ENCODE measurements at places on chromosomes 16 and 17.

- no peak for DNase-seq
These were observed 55.2 kb downstream of the RAI1 start for GRCh38 chr17:17736205-17737183.

- no peak for DNase-seq
These were observed 77.2 kb upstream of the IRX3 start for GRCh38 chr16:54363766-54364165.

DNA sequence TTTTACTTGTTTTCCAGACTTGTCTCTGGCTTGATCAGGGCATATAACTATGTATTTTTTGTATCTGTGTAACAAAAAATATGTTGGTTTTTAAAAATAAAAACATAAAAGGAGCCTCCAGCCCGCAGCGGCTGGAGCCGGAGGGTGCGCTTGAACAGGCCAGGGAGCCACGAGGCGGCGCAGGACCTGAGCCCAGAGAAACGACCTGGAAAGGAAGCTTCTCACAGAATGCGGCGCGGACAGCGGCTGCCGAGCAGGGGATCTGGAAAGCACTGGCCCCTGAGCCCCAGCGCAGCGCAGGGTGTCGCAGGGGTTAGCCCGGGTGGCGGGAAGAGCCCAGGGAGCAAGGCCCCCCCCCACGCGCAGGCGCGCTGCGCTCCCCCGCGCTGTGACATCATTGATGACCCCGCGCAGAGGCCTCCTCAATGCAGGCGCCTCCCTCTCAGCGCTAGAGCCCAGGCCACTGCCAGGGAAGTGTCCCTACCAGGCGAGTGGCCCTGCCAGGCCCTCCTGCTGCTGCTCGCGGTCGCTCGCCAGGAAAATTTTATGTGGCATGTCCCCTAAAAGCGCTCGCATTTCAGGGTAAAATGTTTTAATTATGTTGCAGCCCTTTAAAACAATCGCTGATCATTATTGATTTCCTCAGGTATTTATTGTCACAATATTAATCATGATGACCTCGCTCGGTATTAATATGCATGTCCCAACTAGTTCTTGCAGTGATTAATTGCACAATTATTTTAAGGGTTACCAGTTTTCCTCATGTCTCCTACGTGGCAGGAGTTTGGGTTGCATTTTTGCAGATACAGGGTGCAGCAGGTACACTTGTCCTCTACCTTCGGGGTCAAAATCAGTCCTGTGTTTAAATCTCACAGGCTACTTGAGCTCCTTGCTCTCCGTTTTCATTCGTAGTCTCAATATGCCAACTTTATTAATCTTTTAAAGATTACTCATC lies 134.2 kb downstream of the USP22 start:
- DNase-seq: no peak

DNA sequence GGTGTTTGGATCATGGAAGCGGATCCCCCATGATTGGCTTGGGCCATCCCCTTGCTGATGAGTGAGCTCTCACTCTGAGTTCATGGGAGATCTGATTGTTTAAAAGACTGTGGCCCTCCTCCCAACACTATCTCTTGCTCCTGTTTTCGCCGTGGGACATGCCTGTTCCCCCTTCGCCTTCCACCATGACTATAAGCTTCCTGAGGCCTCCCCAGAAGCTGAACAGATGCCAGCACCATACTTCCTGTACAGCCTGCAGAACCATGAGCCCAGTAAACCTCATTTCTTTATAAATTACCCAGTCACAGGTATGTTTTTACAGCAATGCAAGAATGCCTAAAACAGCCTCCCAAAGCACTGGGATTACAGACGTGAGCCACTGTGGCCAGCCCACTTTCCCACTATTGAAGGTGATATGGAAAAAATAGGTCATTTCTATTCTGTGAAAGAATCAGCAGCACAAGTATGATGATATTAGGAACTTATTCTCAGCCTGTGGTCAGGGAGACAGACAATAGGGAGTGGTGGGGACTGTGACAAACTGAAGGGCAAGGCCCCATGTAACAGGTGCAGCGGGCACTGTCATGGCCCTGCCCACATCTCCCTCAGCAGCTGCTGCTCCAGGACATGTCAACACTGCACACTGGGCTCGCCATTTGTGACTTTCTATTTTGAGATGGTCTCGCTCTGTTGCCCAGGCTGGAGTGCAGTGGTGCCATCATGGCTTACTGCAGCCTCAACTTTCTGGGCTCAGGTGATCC lies 33.7 kb upstream of the LITAF start:
- no peak for DNase-seq

DNA sequence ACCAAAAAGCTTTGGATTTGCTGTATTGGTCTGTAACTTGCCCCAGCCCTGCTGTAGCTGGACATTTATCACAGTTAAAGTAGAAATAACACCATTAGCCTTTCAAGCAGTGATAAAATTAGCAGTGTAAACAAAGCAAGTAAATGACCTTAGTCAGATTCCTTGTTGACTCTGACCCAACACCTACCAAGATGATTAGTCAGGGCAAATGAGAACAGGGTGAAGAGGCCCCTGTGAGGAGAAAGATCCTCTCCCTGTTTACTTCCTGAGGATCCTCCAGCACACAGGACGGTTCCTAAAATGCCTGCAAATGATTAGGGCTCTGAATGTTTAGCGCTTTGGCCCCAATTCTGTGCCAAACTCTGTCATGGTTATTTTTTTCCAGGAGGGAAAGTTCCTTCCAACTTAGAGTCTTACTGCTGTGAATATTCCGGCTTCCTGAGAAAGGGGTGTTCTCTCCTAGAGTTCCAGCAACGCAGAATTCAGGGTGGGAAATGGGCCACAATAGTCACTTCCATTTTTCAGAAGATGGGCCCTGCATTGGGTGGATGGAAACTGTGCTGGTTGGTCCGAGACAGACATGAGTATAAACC lies 259.0 kb upstream of the MYOCD start:
- no peak for DNase-seq

GRCh38 chr17:64555281-64555680 lies 48.5 kb downstream of the CEP95 start:
- no peak for DNase-seq

DNA sequence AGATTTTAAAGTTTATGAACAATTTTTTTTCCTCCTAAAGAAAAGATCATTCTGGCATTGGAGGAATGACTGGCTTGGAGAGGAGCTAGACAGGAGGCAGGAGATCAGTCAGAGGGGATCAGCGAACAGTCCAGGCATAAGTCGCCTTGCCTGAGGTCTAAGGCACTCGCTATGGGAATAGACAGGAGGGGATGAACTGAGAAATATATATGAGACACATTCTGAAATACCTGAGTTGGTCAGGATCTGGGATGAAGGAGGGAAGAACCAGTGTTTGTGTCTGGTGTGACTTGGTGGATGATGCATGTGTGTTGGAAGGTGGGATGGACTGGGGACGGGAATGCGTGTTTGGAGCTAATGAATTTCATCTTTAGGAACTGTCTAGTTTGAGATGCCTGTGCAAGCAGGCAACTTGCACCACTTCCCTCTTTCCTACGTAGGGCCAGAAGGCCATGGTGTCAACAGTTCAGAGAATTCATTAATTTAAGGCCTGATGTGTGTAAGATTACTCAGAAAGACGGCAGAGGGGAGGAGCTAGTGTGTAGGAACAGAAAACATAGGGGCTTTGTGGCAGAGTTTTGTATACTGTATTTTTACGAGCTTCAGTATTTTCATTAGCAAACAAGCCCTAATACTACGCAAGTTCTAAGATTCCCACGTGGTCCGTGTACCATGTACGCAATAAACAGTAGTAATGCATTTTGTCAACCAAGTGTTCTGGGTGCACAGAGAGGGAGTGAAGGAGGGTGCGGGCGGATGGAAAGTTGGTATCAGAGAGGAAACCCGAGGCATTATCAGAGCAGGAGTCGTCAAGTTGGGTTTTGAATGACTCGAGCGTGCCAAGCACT lies 825 bp downstream of the HEATR6 start:
- DNase-seq: peak; percentile 15

DNA sequence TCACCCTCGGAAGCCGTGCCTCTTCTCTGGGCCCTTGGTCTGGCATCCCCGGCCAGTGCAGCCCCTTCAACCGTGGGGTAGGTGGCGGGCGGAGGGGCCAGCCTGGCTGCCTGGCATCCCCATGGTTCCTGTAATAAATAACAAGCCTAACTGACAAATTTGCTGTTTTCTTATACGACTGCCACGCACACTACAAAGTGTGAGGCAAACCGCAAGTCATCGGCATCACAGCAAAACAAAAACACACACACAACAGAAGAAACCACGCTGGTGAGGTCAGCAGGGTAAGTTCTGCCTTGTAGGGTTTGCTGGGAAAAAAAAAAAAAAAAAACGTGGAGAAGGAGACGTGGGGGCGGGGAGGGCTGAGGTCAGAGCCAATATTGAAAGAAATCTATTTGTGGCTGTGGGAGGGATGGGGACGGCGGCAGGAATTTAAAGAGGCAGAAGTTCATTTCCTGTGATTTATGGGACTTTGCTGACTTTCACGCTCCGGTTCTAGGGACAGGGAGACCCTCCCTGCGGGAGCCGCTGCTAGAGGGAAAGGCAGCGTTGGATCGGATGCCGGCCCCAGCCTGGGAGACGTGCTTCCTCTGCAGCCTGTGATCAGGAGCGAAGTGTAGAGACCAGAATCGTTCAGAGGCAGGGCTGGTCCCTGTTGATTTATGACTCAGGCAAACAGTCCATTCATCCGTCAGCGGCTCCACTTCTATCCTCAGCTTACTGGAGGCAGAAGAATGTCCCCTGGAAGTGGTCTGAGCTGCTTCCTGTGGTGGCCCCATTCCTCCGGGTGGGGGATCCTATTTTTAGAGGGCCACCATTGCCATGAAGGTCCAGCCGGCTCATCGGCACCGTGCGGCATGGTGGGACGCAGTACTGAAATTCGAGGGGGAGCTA lies 162.8 kb downstream of the FOXL1 start:
- DNase-seq: peak; percentile 79

- DNase-seq: no peak
These were observed 10.8 kb upstream of the GCSH start for GRCh38 chr16:81106826-81107503.

DNA sequence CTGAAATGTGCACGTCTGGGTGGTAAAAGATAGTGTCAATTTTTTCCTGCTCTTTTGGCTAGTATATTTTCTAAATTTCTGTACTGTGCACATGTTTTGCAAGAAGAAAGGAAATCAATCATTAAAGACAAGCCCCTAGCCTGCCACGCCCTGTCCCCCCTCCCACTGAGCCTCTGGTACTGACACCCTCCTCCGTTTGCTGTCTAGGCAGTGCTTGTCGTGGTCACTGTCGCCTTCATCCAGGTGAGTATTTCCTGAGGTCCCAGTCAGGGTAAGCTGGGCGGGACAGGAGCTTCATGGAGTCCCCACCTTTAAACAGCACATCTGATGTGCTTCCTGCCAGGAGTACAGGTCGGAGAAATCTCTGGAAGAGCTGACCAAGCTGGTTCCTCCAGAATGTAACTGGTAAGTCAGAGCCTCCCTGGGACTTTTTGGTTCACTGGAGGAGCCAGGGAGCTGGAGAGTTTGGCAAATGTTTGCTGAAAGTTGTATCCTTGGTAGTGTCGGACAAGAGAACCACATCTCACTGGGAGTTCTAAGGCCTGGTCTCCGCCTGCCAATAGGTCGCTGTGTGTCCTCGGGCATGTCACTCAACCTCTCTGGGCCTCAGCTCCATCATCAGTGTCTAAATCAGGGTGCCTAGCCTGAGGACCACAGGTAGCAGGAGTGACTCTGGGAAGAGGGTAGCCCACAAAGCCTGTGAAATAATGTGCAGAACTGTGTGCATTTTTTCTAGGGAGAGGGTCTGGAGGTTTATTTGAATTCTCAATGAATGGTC lies 42.2 kb downstream of the ATP2C2 start:
- DNase-seq: no peak

DNA sequence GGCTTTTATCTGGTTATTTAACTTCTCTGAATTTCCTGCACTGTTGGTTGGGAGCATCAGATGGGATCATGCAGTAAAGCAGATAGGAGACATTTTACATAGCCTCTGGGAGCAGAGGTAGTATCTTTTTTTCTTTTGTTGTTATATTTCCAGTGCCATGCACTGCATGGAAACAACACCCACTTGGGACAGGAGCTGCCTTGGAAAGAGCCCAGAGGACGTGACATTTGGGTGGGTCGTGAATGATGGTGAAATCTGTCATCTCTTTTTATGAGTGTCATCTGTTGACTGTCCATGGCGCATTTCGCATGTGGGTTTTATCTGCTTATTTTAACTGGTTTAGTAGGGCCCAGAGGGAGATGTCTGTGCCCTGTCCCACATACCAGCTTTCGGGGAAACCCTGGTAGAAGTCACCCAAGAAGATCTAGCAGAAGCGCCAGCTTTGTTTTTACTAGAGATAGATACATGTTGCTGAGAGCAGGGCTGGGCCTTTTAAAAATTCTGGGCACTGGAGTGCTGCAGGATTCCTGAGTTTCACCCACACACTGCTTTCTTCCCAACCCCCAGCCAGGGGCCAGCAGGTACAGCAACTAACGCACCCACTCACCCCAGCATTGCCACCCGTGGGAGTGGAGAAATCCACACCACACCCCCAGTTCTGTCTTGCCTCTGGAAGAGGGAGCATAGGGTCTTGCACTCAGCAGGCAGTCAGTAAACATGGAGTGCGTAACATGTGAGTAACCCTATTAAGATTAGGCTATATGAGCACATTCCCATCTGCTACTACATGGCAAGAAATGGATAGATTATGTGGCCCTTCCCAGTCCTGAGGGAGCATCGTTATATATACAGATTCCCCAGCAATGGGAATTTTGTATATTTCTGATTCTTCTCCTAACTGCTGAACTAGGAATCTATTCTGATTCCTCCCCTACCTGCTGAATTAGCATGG lies 8.4 kb upstream of the TERF2 start:
- no peak for DNase-seq

- DNase-seq: no peak
These were observed 31.6 kb downstream of the VPS53 start for GRCh38 chr17:683040-683439.

DNA sequence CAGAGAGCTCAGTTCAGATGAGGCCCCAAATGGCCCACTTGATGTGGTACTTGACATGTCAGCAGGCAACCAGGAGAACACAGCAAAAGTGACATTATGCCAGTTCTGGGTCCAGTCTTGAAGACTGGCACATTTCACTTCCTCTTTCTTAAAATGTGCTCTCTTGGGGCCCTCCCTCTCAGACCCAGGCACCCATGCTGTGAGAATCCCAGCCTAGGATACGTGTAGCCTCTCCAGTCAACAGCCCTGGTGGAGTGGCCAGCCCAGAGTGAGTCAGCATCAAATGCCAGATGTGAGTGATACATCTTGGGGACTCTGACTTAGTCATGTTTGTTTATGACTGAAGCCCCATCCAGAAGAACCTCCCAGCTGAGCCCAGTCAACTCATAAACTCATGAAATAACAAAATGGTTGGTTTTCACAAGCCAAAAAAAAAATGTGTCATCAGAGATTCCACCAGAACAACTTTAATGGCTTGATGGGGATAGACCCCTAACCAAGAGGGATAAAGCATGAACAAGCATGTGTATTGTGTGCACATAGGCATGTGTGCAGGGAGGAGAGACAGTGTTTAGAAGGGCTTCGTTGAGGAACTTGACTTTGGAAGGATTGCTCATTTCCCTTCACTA lies 82.5 kb upstream of the TNRC6C start:
- no peak for DNase-seq

GRCh38 chr17:47735536-47736011 lies 2.5 kb downstream of the TBX21 start:
- DNase-seq: no peak

GRCh38 chr17:81914103-81914850 lies 3.1 kb upstream of the PCYT2 start:
- DNase-seq: no peak

GRCh38 chr16:65104471-65104870 lies 17.4 kb downstream of the CDH11 start:
- DNase-seq: no peak

Data from SJCRH30 (cell line).